Breast epithelium (tissue), 4 donors: ENCODE measurements at places on chromosomes 11 and 22. TPM values are rescaled to one million over a fixed set of nuclear protein-coding genes. Genes with fewer than 3 reads are reported as not detected.

The OR4X2 gene
- not detected for total RNA-seq

The NTM gene
- 9.0 TPM for total RNA-seq

The ZNF280B gene
- total RNA-seq, result 0.44 TPM

The P2RX6 gene
- total RNA-seq, result not detected

The SULT4A1 gene
- total RNA-seq, result 0.98 TPM

The MPZL3 gene
- total RNA-seq, result 13.1 TPM

The CDCA5 gene
- total RNA-seq, result 0.96 TPM

The OR5P2 gene
- total RNA-seq, result not detected

The MRGPRX3 gene
- 5.2 TPM for total RNA-seq

The PISD gene
- 49.6 TPM for total RNA-seq

The CALCA gene
- not detected for total RNA-seq

The MUC6 gene
- not detected for total RNA-seq

The TIMM10 gene
- 56.4 TPM for total RNA-seq

The C22orf31 gene
- total RNA-seq, result not detected

The SEPTIN3 gene
- total RNA-seq, result 2.2 TPM

The MN1 gene
- total RNA-seq, result 2.0 TPM

The IGLL1 gene
- total RNA-seq, result not detected

The CNGA4 gene
- 0.48 TPM for total RNA-seq

The SLC5A4 gene
- total RNA-seq, result 0.16 TPM

The MUC5AC gene
- total RNA-seq, result not detected

The LIF gene
- 1.6 TPM for total RNA-seq

The TRIM3 gene
- 43.9 TPM for total RNA-seq

The APOL5 gene
- not detected for total RNA-seq

The A4GALT gene
- 22.9 TPM for total RNA-seq

The LRRC32 gene
- 56.0 TPM for total RNA-seq
